ENCODE measurements at places on chromosomes 16 and 17. TPM values are rescaled to one million over a fixed set of nuclear protein-coding genes. Genes with fewer than 3 reads are reported as not detected.

The CRYM gene
- not detected for total RNA-seq

The CDH16 gene
- total RNA-seq, result not detected

GRCh38 chr16:2165861-2166260, 10.3 kb downstream of the TRAF7 start:
- DNase-seq, result no peak

GRCh38 chr16:22989598-22989997, 159.7 kb downstream of the USP31 start:
- DNase-seq, result no peak

DNA sequence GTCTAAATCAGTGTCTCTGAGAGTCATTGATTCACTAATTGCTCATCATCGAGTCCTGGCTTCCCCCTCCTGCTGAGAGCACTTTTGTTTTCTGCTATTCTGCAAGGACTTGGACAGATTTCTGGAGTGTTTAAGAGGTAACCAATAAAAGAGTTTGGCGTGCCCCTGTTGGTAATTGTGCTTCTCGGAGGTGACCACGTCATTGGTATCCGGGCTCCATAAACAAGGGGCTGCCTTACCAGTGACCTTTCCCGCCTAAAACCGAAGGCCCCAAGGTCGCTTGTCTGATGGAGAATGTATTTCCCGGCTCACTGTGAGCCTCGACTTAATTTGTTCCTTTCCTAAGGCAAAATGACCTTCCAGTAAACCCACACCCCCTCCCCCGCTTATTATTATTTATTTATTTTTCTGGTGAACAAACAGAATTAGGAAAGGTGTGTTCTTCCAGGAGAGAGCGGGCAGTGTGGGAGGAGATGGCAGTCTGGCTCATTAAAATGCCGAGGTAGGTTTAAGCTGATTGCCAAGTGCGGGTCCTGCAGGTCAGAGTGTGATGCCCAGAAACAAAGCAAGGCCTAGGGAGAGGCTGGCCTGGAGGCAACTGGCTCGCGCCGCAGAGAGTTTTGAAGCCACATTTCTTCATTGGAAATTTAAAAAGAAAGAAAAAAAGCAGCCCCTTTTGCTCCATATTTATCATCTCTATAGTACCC, 30.2 kb downstream of the MSI2 start:
- DNase-seq, result no peak

- peak; percentile 83 for DNase-seq
These were observed at the start of gene DDX19B for GRCh38 chr16:70298988-70299938. Gene DDX19B (plus strand): TSS chr16:70299186. CDS start chr16:70299298, 112 bp downstream.

DNA sequence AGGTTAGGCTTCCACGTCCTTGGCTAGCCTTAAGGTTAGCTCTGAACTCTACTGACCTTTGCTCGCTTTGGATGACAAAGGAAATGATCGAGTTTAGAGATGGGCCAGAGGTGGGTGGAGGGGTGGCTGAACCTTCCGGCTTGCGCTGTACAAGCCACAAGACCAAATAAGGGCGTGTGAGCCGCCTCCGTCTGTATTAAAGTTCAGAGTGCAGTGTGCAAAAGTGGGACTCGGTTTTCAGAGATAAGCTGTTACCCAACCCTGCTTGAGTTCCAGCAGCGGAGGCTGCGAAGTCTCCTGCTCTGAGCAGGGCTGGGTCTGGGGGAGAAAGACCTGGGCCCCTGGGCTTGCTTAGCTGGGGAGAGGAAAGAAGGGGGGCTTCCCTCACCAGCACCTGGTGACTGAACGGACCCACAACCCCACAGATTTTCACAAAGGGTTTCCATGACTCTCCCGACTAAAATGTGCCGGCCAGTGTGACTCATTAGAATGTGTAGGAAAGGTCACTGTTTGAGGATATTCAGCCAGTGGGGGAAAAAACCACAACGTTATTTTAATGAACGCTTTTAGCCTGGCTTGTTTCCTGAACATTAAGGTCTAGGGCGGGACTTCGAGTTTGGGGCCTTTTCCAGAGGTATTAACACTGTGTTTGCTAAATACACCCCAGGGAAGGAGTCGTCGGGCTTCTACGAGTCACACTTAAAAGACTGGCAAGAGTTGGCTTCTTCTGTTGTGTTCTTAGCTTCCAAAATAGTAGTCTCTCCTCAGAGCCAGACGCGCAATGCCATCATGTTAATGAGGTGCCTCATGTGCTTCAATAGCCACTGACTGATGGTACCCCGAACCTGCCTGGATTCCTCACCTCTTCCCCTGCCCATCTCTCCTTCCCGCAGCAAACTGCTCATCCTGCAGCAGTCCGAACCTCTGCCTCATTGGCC, 67.0 kb downstream of the CENPV start:
- DNase-seq, result peak; percentile 98

DNA sequence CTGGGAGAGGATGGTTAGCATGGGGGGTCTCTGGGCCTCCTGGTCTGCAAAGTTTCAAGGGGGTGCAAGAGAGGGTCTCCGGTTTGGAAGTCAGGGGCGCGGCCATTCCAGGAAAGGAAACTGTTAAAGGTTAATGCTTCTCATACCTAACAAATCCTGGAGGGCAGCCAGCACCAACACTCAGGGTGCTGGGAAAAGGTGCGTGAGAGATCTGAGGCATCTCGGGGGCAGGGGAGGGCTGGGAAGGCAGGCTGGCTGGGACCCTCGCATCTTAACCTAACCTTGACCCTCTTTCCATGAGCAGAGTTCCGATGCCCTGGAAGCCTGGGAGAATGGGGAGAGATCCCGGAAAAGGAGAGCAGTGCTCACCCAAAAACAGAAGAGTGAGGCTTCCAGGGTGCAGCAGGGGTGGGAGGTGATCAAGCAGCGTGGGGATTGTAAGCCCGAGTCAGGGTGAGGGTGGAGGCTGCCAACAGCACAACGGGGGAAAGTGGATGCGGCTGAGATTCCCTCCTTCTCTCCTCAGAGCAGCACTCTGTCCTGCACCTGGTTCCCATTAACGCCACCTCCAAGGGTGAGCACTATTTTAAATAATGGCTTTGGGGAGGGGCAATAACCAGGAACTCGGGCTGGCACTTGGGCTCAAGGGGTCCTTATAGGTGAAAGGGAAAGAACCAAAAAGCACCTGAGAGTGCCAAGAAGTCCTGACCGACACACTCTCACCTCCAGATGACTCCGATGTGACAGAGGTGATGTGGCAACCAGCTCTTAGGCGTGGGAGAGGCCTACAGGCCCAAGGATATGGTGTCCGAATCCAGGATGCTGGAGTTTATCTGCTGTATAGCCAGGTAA, 996 bp downstream of the TNFSF13 start:
- DNase-seq, result no peak

GRCh38 chr17:31251105-31251969, 45.7 kb downstream of the OMG start:
- DNase-seq, result peak; percentile 25

- DNase-seq, result peak; percentile 98
These were observed 11.5 kb downstream of the KCNG4 start for GRCh38 chr16:84228256-84228838.

- DNase-seq, result peak; percentile 26
These were observed 101.6 kb downstream of the RAB11FIP4 start for GRCh38 chr17:31492880-31493655.

Data from GM23248 (cell line).